ENCODE measurements at places on chromosomes 12 and 14.
A peak's percentile ranks its signal among the peaks of the same experiment; 100 is the strongest.

DNA sequence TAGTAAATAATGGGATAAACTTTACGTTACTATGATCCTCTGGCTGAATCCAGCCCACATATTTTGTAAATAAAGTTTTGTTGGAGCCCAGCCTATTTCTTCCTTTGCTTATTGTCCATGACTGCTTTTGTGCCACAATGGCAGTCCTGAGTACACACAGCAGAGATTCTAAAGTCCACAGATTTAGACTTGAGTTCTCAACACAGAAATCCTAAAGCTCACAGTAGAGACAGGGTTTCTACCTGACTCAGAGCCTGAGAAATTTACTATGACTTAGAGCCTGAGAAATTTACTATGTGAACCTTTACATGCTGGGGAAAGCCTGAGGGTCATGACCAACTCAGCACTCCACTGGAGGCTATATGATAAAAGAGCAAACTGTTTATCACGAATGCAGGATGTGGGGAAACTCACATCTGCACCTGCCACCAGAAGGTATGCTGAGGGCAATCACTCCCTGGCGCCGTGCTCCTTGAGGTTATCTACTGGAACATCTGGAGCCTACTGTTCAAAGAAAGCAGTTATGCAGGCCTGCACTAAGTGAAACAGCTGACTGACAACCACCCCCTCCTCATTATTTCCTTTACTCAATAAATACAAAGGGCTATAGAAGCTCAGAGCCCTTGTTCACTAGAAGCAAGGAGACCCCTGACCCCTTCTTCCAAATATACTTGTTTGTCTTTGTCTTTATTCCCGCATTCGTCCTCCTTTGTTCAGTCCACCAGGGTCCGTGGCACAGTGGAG lies 52.6 kb upstream of the BICD1 start:
- no peak for DNase-seq

DNA sequence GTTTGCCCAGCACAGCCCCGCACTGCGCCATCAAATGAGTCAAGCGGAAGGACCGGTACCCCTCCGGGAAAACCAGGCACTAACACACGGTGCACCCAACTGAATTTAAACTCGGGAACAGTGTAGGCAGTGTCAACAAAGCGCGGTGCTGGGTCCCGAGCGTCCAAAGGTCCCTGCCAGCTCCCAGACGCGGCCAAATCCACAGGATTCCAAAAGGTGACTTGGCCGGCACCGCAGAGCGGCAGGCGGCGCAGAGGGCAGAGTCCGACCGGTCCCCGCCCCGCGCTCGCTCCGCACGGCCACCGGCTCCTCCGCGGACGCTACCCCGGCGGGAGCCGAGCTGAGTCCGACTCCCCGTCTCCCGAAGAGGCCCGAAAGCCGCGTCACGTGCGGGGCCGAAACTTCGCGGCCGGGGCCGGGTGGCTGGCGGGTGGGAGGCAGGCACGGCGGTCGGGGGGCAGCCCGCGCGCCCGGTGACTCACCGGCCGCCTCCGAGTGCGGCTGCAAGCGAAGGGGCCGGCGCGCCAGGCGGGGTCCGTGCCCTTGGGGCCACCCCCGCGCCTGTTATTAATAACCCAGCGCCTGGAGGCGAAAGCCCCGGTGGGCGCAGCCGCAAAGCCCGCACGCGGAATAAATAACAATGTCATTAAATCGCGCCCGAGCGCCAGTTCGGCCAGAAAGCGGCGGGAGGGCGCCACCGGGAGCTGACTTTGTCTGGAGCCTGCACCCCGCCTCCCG lies 863 bp downstream of the DENND5B start:
- DNase-seq = peak; percentile 66

- DNase-seq = no peak
Observed at GRCh38 chr14:27660683-27661082, 1062.8 kb upstream of the NOVA1 start.

GRCh38 chr12:41436076-41436475 lies 248.0 kb downstream of the PDZRN4 start:
- no peak for DNase-seq

DNA sequence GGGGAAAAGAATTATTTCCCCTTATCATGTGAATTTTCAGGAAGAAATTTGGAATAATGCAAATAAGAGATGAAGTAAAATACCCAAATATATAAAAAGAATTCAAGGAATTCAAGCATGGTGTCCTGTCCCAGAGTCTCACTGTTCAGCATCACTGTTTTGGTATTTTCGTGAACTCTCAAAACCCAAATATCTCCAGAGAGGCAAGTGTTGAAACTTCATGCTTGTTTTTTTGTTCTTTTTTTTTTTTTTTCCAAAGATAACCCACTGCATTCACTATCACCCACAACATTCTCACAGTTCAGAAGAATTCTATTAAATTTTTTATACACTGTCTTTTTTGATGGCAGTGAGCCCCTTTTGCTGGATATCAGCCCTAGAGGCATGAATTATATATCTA lies 354.9 kb downstream of the DIO2 start:
- DNase-seq = no peak

DNA sequence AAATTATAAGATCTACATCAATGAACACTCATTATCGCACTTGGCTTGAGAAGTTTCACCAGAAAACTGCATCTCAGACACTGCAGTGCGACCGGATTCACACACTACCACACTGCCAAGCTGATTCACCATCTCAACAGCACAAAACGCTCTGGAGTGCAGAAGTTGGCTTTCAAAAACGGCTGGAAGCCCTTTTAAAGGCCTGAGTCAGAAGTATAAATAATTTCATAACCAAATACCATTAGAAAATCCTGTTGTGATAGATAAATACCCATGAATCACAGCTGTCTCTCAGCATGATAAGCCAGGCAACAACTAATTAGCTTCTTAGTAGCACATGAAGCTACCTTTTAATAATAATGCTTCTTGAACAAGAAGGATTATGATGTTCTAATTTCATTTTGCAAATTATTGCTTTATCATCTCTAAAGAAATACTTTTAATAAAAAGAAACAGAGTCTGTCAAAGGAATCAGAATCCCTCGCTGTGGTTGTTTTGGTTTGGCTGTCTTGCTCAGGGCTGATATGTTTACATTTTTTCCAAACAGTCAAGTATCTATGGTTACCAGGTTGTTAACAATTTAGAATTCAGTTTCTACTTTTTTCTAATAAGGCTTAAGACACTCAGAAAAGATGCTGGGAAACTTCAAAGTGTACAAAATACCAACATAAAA lies 51.2 kb downstream of the SLC2A13 start:
- DNase-seq = peak; percentile 81

GRCh38 chr14:29905543-29905942 lies 22.1 kb downstream of the PRKD1 start:
- no peak for DNase-seq

DNA sequence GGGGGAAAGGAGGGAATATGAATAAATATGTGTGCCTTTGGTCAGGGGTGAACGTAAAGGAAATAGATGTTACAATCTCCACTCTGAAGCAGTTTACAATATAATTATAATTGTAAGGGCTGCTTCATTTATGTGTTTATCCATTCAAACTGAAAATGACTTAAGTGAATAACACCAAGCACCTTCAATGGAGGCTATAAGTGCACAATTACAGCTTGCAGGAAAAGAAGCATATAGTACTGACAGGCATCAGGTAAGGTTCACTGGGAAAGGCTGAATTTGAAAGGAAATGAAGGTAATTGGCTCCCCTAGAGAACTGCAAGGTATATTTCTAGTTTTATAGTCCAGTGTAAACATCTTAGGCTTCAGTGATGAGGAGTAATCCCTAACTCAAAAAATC lies 192.7 kb downstream of the STXBP6 start:
- DNase-seq = no peak

- DNase-seq = no peak
Observed at GRCh38 chr12:59472273-59472672, 123.6 kb upstream of the SLC16A7 start.

DNA sequence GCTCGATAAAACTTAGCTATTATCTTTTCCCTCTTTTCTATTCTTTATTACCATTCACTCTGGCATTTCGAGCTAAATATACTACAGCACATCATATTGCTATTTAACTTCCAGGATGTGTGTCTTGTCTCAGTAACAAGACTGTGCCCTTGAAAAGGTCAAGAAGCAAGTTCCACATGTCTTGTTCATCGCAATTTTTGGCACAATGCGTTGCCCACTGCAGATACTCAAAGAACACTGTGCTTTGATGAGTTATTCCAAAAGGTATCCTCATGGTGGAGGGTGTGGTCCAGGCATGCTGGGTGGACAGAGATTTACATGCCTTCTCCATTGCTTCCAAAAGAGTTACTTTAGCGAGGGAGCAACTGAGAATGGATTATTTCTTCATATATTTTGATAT lies 6.6 kb downstream of the E2F7 start:
- DNase-seq = no peak

DNA sequence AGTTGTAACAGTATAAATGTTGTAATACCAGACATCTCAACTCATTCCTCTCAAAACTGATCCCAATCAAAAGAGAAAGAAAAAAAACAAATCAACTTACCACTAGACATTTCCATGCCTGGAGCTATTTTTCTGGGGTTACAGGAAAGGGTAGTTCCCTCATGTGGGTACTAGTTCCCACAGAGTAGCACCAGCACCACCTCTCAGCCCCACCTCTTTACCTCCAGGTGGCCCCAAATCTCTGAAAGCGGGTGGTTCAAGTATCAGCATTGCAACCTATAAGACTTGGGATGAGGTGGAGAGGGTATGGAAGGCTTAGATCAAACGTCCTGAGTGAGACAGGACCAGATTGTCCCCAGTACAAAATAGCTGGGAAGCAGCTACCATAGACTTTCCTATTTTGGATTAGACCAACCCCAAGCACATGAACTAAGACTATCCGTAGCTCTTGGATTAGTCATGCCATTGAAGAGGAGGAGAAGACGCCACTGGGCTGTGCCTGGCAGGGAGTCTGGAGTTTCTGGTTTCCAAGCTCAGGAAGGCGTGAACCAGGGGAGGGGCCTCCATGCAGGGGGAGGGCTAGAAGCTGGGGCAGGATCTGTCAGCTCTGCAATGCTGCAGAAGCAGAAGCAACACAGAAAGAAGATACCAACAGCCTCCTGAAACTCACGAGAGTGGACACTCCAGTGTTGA lies at the start of gene SLC39A2:
TSS of gene SLC39A2 (plus strand) at position 620 of the 693 bp plus-strand sequence. CDS start 154 bp downstream, outside the sequence.
- DNase-seq = peak; percentile 74

DNA sequence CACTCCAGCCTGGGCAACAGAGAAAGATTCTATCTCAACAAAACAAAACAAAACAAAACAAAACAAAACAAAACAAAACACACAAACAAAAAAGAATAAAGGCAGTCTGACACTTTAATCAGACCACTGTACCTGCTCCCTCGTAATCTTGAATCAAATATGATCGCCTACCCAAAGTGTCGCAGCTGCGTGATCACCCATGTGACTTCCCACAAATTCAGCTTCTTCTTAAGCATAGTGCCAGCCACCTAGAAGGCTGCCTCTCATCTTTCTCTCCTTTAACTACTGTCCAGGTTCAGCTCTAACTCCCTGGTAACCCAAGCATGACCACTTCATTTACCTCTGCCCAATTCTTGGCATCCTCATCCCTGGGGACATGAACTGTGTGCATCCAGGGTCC lies 37.4 kb downstream of the FMNL3 start:
- DNase-seq = no peak

- no peak for DNase-seq
Observed at GRCh38 chr12:105272814-105273416, 36.9 kb upstream of the APPL2 start.

DNA sequence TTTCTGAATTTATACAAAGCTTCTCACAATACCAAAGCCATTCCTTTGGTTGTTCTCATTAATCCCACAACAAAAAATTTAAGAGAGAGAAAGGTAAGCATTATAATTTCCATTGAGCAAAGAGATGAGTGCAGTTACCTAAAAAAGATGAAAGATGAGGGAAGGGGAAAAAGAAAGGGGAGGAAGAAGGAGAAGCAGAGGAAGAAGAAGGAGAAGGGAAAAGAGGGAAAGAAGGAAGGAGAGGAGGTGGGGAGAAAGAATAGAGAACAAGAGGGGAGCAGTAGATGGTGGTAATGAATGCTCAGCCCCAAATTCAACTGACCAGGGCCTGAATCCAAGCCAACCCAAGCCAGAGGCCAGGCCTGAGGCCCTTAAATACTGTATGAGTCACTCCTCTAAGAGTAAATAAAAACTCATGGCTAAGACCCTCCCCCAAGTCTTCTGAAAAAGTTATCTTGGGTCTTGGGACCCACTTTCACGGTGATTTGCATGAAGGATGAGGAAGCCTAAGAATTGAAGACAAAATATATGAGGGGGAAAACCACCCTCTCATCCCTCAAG lies 144.6 kb downstream of the ITPR2 start:
- no peak for DNase-seq

GRCh38 chr14:104289507-104289906 lies 151.1 kb downstream of the KIF26A start:
- DNase-seq = no peak

- no peak for DNase-seq
Observed at GRCh38 chr12:644818-645552, 18.3 kb downstream of the NINJ2 start.

DNA sequence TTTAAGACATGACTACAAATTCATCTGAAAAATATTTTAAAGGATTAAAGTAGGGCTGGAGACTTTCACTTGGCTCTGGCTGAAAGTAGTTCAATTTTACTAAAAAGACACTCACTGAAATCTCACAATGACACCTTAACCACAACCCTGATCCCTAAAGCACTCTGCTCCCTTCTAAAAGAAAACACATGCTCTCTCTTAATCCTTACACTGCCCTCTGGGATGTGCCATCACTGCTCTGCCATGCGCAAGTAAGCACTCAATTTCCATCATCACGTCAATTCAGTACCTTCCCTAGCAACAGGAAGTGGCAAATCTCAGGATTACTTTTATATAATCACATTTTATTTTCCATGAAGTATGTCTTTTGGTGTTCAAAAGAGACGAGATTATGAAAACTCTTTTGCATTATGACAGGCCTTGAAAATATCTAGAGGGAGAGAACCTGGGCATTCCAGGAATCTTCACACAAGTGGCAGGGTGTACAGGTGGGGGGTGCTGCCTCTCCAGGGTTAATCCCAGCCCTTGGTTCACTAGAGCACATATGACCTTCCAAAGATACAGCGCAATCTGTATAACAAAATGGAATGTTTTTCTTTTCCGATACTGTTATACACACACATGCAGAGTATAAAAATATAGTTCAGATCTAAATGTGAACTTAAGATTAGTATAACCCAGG lies 7.3 kb downstream of the ATG14 start:
- no peak for DNase-seq

DNA sequence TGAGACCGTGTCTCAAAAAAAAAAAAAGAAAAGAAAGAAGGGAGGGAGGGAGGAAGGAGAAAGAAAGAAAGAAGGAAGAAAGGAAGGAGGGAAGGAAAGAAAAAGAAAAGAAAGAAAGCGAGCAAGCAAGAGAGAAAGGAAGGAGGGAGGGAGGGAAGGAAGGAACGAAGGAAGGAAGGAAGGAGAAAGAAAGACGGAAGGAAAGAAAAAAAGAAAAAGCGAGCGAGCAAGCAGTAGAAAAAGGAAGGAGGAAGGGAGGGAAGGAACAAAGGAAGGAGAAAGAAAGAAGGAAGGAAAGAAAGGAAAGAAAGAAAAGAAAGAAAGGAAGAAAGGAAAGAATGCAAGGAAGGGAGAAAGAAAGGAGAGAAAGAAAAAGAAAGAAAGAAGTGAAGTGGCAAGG lies 504.0 kb downstream of the GLT1D1 start:
- DNase-seq = no peak

- no peak for DNase-seq
Observed at GRCh38 chr12:117580718-117581062, 219.3 kb upstream of the NOS1 start.

GRCh38 chr12:90741611-90742010 lies 213.4 kb downstream of the CCER1 start:
- peak; percentile 1 for DNase-seq

Measured in fibroblast of gingiva (primary cell).